Omental fat pad (tissue), 4 donors: ENCODE measurements at places on chromosomes 7 and 10. TPM values are rescaled to one million over a fixed set of nuclear protein-coding genes. Genes with fewer than 3 reads are reported as not detected.

DNA sequence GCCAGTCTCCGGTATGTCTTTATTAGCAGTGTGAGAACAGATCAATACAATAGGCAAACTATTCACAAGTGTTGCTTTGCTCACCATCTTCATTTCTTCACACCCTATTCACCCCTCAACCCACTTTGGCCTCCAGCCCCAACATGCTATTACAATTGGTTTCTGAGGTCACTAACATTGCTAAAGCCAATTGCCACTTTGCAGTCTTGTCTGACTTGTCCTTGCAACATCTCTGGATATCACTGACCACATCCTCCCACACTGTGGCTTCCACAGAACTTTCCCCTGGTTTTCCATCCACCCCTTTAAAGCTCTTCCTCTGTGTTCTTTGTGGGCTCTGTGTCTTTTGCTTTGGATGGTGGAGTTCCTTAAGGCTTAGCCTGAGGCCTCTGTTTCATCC lies 5.2 kb upstream of the APBB1IP start:
- DNase-seq, result no peak

GRCh38 chr10:1559311-1559710 lies 178.0 kb downstream of the ADARB2 start:
- no peak for DNase-seq

The KCNMA1 gene
- 10.1 TPM for total RNA-seq

DNA sequence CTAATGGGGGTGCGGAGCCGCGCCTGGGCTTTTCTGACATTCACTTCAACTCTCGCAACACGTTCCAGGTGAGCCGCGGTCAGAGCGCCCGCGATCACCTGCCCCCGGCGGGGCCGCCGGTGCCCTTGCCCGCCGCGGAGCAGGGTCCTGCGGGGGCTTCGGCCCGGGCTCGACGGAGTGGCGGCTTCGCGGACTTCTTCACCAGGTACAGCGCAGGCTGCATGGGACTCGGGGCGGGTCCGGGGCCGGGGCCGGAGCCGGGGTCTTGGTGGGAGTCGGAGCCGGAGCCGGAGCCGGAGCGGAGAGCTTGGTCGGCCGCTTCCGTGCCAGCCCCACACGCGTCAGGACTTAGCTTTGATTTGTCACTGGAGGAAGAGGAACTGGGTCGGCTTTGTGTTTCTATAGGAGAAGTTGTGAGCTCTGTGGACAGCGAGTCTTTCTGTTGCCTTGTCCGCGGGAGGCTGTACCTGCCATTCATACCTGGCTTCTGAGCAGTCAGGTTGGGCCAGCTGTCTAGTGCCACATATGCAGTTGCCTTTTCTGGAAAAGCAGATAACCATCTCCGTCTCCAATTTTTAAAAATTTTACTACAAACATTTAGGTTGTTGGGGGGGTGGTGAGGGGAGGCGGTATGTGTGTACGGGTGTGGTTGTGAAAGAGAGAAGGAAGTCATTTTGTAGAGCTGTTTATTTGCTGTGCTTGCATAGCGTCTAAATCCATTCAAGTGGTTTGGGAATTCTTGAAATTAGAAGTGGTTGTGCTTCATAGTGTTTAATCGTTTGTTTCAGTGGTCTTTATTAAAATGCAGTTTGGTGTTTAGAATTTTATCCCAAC lies 1.3 kb downstream of the TBC1D12 start:
- DNase-seq, result peak; percentile 28
